ENCODE measurements at places on chromosomes 16 and 17.

DNA sequence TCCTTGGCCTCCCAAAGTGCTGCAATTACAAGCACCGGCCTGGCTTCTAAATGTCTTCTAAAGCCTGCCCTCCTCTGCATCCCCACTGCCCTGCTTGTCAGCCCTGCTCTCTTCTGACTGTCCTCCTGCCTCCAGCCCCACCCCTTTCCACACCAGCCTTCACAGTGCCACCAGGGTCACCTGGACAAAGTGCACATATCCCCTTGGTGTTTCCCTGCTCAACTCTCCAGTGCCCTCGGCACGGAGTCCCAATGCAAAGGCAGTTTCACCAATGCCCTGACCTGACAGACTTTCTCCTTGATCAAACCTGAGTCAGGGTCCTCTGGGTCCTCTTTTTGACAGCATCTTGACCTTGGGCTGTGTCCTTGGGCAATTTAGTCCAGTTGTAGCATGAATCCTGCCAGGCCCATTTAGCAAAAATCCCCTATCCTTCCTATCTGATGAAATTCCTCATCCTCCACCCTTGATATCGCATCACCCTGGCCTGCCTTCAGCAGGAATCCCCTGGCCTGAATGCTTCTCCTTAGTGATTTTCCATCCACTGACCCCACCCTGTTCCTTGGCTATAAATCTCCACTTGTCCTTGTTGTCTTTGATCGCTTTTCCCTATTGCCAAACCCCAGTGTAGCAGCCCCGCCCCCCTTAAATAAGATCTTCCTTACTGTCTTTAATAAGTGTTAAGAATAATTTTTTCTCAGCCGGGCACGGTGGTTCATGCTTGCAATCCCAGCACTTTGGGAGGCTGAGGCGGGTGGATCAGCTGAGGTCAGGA lies 42.7 kb upstream of the ETV4 start:
- DNase-seq, result no peak

DNA sequence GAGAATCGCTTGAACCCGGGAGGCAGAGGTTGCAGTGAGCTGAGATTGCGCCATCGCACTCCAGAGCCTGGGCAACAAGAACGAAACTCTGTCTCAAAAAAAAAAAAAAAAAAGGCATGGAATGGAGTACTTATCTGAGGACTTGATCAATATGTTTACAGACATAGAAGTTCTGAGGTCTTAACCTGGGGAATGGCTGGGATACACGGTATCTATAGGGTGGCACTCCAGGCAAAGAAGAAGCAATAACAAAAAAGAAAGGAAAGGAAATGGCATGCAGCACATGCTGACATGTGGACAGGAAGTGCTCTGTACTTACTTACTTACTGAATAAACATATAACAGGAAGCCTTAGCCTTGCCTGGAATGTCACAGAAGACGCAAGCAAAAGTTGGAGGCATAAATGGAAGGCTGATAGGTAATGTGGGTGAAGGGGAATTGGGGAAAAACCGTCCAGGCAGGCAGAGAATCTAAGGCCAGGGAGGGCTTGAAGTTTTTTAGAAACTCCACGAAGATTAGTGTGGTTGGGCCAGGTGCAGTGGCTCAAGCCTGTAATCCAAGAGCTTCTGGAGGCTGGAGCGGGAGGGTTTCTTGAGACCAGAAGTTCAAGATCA lies 10.1 kb upstream of the SPOP start:
- DNase-seq, result no peak

GRCh38 chr16:56408379-56409098 lies 16.8 kb downstream of the AMFR start:
- DNase-seq, result no peak

DNA sequence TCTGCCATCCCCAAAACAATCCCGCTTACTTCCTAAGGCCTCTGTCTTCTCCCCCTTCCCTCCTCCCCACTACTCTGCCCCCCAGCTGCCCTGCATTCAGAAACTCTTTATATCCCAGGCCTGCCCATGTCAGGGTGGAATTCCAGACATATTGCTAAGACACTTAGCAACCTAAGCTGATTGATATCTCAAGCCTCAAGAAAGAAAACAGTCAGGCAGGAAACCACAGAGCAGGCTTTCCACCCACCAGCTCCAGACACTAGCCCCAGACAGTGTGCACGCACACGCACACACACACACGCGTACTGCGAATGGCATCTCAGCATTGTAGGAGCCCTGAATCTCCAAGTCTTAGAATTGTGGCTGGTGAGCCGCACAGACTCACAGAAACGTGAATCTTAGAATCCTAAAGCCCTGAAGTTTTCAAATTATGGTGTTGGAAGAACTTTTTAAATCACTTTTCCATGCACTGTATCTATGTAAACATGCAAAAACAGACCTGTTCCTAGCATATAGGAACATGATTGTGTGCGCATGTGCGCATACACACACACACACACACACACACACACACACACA lies 8.8 kb upstream of the LPCAT2 start:
- DNase-seq, result peak; percentile 26

DNA sequence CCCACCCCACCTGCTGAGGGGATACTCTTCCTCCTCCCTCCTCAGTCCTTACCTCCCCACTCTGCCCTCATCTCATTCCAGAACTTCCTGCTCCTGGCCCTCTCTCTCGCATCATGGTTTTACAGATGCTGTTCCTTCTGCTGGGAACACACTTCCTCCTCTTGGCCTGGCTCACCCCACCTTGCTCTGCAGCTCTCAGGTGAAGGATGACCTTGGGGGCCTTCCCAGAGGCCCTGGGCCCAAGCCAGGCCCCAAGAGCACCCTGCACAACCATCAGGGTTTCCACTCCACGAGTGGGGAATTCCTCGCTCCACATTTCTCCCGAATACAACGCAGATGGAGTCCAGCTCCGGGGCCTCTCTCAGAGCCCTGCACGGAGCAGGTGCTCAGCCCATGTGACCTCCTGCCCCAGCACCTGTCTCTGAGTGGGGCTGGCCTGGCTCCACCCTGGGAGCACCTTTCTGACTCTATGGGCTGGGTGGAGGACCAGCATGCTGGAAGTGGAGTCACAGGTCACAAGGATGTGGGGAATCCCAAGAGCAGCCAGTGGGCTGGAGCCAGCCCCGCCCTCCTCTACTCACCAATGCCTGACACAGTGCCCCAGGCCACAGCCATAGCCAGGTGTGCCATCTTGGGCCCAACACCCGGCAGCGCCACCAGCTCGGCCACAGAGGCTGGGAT lies 4.5 kb downstream of the NTHL1 start:
- no peak for DNase-seq

DNA sequence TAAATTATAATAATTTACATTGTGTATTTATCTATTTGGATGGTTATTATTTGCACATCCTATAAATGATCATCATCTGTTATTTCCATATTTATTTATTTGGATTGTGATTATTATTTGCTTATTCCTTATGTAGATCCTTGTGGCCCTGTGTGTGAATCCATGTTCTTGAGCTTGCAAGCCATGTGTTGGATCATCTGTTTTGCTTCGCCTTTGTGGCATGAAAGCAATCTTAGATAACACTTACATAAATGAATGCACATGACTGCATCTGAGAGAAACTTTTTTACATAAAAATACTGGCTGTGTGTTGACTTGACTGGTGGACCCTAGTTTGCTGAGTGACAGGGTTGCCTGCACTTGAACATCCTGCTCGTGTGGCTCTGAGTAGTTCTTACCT lies 1024.5 kb upstream of the RBFOX1 start:
- DNase-seq, result no peak

GRCh38 chr17:78314683-78315354 lies 45.1 kb downstream of the SOCS3 start:
- DNase-seq, result peak; percentile 34

- no peak for DNase-seq
These were observed 605.5 kb downstream of the TOX3 start for GRCh38 chr16:51941412-51941811.

DNA sequence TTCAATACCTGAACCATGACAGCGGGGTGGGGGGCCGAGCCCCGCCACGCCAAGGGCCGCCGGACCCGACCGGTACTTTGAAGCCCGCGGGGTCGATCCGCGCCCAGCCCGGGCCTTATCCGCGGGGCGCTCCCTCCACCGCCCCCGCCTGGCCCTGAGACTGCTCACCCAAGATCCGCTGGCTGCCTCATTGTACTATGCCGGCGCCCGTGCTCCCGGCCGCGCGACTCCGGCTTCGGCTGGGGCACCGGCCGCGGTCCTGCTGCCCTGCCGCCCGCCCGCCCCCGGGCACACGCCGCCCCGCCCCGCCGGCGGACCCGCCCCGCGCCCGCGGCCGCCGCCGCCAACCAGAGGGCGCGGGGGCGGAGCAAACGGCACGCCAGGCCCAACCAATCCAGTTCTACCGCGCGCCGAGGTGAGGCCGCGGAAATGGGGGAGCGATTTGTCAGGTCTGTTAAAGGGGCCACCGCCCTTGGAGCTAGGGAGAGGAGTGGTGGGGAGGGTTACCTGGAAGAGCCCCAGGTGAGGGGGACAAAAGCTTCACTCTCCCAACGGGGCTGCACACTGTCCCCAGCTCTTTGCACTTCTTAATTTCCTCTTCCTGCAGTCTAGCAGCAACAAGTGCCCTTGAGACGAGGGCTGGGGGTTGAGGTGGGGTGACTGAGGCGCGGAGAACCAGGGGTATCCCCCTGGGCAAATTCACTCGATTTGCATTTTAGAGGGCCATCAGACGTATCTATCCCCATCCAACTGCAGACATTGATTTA lies at the start of gene TEX2:
Gene TEX2 (minus strand): TSS at position 261 of the 767 bp plus-strand sequence. CDS start 49,043 bp downstream, outside the sequence.
- DNase-seq, result peak; percentile 89

- no peak for DNase-seq
These were observed 53.4 kb upstream of the NKD1 start for GRCh38 chr16:50494501-50495491.

GRCh38 chr17:5555254-5555653 lies 29.1 kb downstream of the NLRP1 start:
- DNase-seq, result no peak

DNA sequence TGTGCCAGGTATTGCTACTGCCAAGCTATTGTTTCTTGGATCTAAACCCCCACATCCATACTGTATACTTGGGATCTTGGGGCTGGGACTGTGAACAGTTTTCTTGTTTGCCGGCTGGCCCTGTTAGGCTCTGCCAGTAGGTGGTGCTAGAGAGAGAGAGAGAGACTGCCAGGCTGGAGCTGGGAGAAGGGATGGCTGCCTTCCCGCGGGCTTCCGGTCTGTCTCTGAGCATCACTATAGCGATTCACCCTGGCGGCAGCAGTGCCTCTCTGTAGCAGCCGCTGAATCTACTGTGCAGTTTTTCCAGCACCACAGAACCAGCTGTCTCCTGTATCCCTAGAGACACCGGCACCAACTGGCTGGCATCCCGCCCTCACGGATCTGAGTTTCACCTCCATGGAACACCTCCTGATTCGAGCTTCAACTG lies 201.2 kb downstream of the UTP18 start:
- peak; percentile 52 for DNase-seq

DNA sequence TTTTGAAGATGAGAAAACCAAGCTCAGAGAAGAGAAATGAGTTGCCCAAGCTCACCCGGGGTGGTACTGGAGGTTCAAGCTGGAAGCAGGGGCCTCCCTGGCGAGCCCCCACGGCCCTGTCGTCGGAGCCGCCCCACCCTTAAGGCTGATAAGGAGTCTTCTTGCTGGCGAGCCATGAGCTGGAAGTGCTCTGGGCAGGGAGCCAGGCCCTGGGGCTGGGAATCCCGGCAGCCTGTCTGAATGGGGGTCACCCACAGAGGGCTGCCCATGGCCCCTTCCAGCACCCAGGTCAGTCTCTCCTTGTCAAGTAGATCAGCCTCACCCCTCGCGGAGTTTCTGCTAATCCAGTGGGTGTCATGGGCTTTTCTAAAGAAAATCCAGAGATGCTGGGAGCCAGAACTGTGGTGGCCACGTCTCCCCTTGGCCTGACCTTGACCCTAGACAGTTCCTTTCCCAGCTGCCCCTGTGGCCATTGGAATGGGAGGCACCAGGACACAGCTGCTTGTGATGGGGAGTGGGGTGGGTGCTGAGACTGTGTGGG lies 1.2 kb upstream of the P2RX1 start:
- no peak for DNase-seq

DNA sequence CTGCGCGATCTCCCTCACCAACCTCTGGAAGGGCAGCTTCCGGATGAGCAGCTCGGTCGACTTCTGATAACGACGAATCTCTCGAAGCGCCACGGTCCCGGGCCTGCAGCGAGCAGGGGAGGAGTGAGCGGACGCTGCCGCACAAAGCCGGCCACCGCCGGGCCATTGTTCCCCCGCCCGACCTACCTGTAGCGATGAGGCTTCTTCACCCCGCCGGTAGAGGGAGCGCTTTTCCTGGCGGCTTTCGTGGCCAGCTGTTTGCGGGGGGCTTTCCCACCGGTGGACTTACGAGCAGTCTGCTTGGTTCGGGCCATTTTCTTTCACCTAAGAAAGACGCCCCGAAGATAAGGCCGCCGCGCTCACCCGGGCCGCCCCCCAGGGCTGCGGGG lies 5.8 kb upstream of the UNK start:
- no peak for DNase-seq

- DNase-seq, result no peak
These were observed 64.5 kb upstream of the RBFOX1 start for GRCh38 chr16:7268182-7268581.

- DNase-seq, result no peak
These were observed 152.3 kb downstream of the PCTP start for GRCh38 chr17:55903028-55903690.

DNA sequence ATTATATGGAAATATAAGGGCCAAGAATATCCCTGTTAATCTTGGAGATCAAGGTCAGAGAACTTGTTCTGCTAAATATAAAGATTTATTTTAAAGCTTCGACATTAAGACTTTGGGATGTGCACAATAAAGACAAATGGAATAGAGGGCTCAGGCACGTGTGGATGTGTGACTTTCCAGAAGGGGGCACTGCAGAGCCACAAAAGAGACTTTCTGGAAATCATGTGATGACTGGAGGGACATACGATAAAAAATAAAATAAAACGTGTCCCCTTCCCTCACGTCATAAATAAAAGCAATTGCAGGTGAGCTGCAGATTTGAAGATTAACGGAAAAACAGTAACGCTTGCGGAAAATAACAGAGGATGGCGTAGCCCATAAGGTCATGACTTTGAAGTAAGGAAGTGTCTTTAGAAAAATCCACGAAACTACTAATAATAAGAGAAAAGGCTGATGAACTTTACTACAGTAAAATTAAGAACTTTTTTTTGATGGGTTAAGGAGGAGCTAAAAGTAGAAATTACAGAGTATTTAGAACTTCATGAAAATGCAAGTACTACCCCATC lies 9.4 kb upstream of the ENGASE start:
- peak; percentile 58 for DNase-seq

- DNase-seq, result no peak
These were observed 141.5 kb downstream of the C16orf78 start for GRCh38 chr16:49515016-49515565.

- peak; percentile 69 for DNase-seq
These were observed 218.7 kb downstream of the NTN1 start for GRCh38 chr17:9239793-9240658.

DNA sequence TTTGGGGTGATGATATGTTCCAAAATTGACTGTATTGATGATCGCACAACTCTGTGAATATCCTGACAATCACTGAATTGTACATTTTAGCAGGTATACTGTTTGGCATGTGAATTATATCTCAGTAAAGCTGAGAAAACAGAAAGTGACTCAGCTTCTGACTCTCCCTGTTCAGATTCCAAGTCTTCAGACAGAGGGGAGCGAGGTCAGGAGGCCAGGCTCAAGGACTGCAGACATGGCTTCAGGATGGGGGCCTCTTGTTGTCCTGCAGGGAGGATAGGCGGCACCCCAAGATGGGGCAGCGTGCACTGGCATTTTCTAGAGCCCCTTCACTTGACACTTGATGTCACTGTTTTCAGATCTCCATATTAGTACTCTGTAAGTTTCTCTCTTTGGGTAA lies 45.6 kb downstream of the KNOP1 start:
- no peak for DNase-seq

GRCh38 chr16:66603537-66604375 lies 748 bp upstream of the CMTM3 start:
- peak; percentile 73 for DNase-seq
